Right lung (tissue), 10 donors: ENCODE measurements at places on chromosomes 11 and 22. TPM values are rescaled to one million over a fixed set of nuclear protein-coding genes. Genes with fewer than 3 reads are reported as not detected.

DNA sequence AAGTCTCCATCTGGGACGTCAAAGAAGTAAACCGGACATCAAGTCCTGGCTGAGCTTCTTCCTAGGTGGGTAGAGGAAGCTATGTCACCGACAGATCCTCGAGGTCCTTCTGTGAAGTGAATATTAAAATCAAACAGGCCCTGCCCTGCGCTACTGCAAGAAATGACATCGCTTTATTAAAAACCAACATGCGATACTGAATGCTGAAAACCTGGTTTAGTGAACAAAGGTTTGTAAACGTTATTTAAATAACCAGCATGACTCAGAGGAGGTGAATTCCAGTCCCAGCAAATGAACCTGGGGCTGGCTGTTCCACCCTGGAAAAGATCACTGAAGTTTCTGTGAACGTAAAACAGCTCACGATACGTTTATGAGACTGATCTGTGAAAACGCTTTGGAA is 645 bp downstream of the RTCB start:
- no peak for DNase-seq

DNA sequence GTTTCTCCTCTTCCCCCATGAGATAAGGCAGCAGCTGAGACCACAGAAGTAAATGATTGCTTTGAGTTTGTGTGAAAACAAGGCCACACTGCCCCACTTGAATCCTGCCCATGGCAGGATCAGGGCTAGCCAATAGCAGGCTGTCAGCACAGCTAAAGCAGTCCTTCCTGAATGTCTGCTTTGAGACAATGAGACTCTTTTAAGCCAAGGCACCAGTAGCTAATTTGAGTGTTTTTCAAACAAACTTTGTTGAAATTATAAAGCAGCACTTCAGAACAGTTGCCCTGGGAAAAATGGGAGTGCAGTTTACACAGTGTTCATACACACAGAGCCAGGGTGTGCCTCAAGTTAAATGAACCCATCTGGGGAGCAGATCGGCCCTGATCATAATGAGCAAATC is 103.5 kb upstream of the OR5AK2 start:
- peak; percentile 57 for DNase-seq

DNA sequence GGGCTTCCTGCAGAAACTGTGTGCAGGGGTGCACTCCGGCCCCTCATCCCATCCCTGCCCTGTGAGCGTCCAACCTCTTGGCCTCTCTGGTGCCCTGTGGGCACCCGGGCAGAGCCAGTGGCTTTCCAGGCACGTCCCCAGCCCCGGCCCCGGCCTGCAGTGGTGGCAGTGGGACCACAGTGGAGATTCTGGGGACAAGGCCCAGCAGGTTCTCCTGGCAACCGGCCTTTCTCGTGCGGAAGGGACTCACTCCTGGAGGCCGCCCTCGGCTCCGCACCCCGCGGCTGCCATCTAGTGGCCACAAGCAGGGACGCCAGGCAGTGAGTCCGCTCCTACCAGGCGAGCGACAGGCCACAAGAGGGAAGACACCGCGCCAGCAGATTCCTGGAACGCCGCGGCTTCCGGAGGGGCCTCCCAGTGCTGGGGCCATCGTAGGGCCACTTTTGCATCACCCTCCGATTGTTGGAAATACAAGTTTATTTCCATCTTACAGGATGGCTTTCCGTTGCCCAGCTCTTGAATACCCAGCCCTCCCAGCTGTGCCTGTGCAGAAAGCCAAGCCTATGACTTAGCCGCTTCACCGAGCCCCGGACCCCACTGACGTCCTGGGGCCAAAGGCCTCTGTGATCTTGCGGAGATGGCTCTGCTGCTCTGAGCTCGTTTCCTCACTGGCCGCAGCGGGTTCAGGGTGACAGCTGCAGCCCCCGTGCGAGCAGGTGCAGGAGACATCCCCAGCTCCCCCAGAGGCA is 357.3 kb downstream of the CTTN start:
- DNase-seq, result peak; percentile 55

C1QTNF5 gene
- polyA plus RNA-seq, result 70.5 TPM

MYEOV gene
- polyA plus RNA-seq, result 0.69 TPM

GRCh38 chr22:37526376-37526775 is 7.2 kb upstream of the CARD10 start:
- no peak for DNase-seq

GRCh38 chr11:73961321-73961720 is 10.5 kb downstream of the DNAJB13 start:
- no peak for DNase-seq

- no peak for DNase-seq
These were observed 27.1 kb downstream of the CYTH4 start for GRCh38 chr22:37309211-37310074.

DCUN1D5 gene
- polyA plus RNA-seq, result 32.8 TPM

SMIM35 gene
- polyA plus RNA-seq, result 0.30 TPM

DNA sequence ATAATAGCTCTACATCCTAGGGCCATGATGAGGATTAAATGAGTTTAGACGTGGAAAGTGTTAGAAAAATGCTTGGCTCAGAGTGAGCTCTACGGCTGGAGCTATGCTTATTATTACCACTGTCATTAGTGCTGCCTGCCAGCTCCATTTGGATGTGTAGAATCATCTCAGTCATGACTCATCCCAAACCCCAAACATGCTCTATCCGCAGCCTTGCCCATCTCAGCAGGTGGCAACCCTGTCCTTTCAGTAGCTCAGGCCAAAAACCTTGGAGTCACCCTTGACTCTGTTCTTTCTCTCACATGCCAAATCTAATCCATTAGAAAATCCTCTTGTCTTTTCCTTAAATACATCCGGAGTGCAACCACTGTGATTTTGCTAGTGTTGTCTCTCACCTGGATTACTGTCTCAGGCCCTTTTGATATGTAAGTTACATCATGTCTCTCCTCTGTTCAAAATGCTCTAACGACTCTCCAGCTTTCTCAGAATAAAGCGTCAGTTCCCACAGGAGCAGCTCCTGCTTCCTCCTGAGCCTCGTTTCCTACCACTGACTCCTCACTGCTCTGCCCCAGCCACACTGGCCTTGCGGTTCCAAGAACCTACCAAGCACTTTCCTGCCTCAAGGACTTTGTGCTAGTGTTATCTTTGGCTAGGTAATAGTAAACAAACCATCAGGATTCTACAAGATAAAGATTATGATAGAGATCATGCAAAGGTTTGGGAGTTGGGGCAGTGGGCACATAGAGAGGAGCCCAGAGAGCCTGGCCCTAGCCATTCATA is 10.5 kb upstream of the CHRM1 start:
- DNase-seq, result no peak

DNA sequence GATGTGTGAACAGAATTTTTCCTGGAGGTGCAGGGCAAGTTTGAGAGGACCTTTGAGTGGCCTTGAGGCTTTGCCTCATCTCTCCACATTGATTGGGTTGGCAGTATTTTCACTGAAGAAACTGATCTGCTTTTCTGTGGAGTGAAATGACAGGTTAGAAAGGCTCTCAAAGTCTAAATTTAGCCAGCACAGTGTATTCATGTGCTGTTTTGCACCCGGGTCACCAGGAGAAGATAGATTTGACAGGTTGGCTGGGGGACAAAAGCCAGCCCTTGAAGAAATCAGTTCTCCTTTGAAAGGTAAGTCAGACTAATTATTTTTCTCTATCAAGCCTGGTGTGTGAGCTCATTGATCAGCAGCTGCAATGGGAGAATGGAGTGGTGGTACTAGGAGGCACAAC is 152.9 kb downstream of the DBX1 start:
- no peak for DNase-seq

GRCh38 chr11:42234451-42234951 is 775.0 kb upstream of the LRRC4C start:
- DNase-seq, result no peak

- no peak for DNase-seq
These were observed 406.5 kb upstream of the CCDC90B start for GRCh38 chr11:83692675-83693074.

- peak; percentile 70 for DNase-seq
These were observed 8.4 kb upstream of the SLC2A11 start for GRCh38 chr22:23849009-23850006.

DNA sequence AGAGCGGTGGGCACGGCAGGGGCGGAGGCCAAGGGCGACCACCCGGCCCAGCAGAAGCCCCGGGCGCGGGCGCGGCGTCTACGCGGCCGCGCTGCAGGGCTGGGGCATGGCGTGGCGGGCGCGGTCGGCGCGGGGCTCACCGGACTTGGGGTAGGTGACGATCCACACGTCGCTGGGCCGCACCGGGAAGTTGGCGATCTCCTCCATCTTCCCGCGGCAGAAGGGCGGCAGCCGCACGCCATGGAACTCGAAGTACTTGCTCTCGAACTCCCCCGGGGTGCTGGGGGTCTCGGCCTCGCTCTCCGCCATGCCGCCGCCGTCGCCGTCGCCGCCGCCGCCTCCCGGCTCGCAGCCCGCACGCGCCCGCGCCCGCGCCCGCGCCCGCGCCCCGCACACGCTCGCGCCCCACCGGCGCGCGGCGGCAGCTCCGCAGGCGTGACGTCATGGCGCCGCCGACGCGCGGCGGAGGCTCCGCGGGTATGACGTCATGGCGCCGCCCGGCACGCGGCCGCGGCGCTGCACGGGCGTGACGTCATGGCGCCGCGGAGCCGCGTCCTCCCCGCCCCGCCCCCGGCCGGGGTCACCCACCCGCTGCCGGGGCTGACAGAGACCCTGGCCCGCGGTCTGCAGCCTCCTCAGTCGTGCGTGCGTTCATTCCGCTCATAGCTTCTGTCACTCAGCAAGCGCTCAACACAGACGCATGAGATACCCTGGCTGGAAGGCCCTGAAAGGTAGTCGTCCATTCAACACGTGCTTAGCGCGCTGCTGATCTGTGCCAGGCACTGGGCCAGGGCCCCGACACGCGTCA is at the start of gene SULT4A1:
SULT4A1 (minus strand) TSS at position 440 of the 808 bp plus-strand sequence; CDS start at position 309, 131 bp downstream.
- no peak for DNase-seq

DNA sequence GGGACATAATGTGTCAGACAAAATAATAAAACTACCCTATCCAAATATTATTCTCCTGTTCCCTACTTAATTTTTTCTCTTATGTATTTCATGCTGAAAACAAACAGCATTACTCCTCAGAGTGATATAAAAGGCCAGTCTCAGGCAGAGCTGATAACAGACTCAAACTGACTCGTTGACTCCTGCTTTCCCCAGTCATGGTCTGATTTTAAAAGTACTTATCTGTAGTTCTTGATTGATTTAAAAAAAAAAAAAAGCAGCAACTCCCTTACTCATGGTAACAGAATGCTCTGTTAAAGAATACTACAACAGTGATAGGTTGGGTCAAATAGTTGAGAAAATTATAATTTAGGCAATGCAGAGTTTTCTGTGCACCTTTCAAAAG is 90.3 kb upstream of the BARX2 start:
- DNase-seq, result no peak

DNA sequence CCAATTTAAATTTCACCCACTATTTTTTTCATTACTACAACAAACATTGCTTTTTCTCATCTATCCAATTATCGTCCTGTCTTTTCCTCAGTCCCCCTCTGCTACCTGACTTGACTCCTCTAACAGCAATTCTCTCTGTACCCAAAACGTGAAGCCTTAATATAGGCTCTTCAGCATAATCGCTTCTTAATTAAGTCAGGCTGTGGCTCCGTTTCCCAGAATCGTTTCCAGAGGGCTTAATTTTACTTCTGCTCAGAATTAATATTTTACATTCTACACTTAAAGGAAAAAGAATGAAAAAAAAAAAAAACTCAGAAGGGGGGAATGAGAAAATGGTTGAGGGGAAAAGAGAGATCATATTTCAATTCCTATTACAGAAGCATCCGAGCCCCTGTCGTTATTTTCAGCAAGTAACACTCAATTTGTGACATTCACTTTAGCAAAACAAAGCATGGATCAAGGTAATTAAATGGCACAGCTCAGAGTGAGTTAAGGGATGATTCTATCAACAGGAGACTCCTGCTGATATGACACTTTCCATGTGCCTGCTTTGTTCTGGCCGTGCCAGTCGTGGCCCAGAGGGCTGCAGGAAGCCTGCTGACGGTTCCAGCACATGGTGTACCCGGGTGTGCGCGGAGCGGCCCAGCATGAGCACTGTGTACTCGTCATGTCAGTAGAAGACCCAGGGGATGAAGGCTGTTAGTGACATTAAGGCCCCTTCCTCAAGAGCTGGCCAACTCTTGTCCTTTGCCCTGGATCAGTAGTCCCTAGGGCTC is 272.5 kb downstream of the NTM start:
- no peak for DNase-seq

- no peak for DNase-seq
These were observed 16.2 kb upstream of the CASTOR1 start for GRCh38 chr22:30305519-30305905.

DLG2 gene
- polyA plus RNA-seq, result 7.8 TPM

SLC22A9 gene
- 0.08 TPM for polyA plus RNA-seq
